NCI-H2171 (cell line): ENCODE measurements at places on chromosomes 7 and 10.
A peak's percentile ranks its signal among the peaks of the same experiment; 100 is the strongest.

- DNase-seq = no peak
Observed at GRCh38 chr10:79502561-79503309, 9.6 kb upstream of the EIF5AL1 start.

GRCh38 chr10:102450374-102451104 is 804 bp downstream of the C10orf95 start:
- peak; percentile 58 for DNase-seq

- DNase-seq = no peak
Observed at GRCh38 chr7:77473229-77474005, 57.3 kb upstream of the GSAP start.

- DNase-seq = no peak
Observed at GRCh38 chr7:17010637-17011300, 129.0 kb upstream of the AGR3 start.

DNA sequence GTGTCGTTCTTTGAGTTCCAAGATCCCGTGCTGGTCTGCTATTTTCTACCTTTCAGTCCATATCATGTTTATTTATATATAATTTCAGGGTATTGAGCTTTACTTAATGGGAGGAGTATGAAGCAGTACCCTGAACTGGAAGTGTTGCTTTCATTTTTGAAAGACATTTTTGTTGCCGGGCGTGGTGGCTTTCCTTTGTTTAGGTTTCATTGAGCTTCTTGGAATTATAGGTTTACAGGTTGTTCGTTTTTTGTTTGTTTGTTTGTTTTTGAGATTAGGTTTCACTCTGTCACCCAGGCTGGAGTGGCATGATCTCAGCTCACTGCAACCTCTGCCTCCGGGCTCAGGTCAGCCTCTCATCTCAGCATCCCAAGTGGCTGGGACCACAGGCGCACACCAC is 7.4 kb downstream of the ZNF487 start:
- no peak for DNase-seq

GRCh38 chr7:92461027-92462003 is 14.0 kb downstream of the GATAD1 start:
- DNase-seq = peak; percentile 32

DNA sequence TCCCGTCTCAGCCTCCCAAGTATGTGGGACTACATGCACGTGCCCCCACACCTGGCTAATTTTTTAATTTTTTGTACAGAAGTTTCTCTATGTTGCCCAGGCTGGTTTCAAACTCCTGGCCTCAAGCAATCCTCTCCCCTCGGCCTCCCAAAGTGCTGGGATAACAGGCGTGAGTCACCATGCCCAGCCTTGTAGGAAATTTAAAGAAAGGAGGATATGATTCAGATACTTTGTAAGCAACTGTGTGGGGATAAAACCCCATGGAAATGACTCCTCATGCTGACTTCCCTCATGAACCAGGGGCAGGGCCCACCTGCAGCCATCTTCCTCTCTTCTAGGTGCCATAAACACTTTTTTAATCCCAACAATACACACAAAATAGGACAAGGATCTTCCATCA is 50.2 kb downstream of the APBB1IP start:
- DNase-seq = no peak

GRCh38 chr10:129969911-129970464 is 5.9 kb upstream of the EBF3 start:
- no peak for DNase-seq

- DNase-seq = no peak
Observed at GRCh38 chr7:979886-980571, 3.0 kb upstream of the CYP2W1 start.

GRCh38 chr7:106312099-106312871 is 27.5 kb upstream of the NAMPT start:
- no peak for DNase-seq

- DNase-seq = peak; percentile 63
Observed at GRCh38 chr10:72276013-72276387, 2.3 kb downstream of the DDIT4 start.

DNA sequence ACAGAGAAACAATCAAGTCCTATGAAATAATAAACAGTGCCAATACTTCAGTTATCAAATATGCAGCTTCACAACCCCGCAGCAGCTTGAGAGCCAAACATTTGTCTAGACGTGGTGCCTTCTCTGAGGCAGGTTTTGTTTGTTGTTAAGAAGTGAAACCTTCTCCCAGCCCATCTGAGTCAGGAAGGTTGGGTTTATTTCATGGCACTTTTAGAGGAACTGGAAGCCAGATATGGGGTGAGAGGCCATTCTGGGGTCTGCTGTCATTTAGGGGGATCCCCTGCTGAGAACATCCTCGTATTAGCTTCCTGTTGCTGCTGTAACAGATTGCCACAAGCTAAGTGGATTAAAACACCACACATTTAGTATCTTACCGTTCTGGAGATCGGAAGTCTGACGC is 113.6 kb downstream of the GRK5 start:
- DNase-seq = no peak

- no peak for DNase-seq
Observed at GRCh38 chr10:79585870-79586527, 24.7 kb upstream of the SFTPA1 start.

GRCh38 chr10:132983252-132984007 is 41.1 kb upstream of the CFAP46 start:
- DNase-seq = no peak

- no peak for DNase-seq
Observed at GRCh38 chr7:139571651-139572050, 48.2 kb downstream of the CLEC2L start.

DNA sequence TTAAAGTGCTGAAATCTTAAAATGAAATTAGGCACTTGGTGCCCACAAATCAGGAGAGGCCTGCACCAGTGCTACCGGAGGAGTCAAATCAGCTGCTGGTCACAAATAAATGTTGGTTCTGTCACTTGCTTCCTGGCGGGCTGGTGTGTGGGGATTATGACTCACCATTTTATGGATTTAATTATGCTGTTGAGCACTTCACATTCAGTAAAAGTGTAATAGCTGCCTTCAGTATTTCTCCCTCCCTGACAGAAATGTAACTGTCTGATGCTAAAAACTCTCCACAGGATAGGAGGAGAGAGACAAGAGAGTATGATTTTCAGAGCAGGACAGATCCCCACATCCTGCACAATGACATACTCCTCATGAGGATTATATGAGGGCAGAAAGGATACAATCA is 186.0 kb downstream of the JAZF1 start:
- no peak for DNase-seq

DNA sequence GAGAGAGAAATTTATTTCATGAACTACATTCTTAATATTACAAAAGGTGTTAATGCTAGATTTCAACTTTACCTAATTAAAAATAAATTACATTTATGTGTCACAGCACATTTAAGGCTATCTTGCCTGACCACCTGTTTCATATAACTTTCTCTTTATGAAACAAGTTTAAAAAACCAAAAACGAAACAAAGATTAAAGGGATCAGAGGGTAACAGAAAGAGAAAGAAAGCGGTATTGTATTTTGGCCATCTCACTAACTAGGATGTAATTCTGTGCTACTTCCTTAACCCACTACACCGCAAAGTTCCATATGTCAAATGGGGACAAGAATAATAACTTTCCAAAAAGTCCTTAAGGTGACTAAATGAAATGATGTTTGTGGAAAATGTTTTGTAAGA is 6.3 kb upstream of the RHOBTB1 start:
- no peak for DNase-seq

DNA sequence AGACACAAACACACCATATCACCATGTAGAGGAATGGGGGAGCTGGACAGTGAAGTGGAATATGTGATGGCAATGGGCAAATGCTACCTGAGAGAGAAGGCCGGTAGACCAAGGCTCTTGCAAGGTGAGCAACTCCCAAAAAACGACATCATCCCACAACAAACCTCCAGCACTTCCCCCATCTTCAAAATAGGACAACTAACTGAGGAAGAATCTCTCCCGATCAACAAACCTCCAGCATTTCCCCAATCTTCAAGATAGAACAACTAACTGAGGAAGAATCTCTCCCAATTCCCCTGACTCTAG is 387.2 kb downstream of the PARD3 start:
- DNase-seq = no peak

DNA sequence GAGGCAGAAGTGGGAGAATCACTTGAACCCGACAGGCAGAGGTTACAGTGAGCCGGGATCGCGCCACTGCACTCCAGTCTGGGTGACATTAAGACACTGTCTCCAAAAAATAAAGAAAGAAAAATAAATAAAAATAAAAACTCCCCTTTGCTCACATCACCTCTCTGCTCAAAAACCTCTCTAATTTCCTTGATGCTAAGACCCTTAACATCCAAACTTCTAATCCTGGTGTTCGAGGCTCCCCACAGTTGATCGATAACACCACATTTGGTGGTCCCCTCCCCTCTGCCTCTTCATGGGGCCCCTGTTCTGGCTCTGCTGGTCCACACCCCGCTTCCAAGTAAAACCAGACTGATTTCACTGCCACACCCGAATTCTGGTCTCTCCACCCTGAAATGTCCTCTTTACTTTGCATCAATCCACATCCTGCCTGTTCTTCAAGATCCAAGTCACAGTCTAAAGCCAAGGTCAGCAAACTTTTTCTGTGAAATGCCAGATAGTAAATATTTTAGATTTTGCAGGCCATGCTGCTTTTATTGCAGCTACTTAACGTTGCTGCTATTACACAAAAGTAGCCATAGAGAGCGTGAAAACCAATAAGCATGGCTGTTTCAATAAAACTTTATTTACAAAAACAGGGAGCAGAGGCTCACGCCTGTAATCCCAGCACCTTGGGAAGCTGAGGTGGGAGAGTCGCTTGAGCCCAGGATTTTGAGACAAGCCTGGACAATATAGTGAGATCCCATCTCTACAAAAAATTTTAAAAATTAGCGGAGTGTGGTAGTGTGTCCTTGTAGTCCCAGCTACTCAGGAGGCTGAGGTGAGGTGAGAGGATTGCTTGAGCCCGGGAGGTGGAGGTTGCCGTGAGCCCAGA is 11.8 kb downstream of the MOSPD3 start:
- DNase-seq = no peak

GRCh38 chr7:73623798-73624668 is at the start of gene MLXIPL:
TSS of gene MLXIPL (minus strand) at chr7:73624522. CDS start at chr7:73624492, 30 bp downstream.
- peak; percentile 94 for DNase-seq

DNA sequence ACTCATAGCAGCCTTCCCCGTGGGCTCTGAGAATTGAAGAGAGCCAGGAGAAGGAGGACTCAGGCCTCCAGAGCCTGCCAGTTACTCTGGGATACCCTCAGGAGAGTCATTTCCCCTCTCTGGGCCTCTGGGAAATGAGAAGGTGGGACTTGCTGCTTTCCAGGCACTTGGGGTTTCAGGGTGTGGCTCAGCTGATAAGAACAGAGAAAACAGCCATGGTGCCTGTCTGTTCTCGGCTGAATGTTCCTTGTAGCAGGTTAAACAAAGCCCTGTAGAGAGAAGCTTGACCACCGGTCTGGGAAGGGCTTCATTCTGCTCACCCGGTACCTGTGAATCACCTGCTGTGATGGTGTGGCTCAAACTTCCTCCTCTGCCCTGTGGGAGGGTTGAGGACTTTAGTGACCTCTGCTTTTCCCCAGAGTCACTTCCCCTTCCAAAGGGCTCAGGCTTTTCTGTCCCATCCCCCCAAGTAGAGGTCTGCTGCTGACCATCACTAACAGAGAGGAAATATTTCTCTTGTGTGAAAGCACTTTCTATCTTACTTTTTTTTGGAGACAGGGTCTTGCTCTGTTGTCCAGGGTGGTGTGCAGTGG is 212.4 kb upstream of the GALNT17 start:
- DNase-seq = no peak

GRCh38 chr10:86263209-86263608 is 103.4 kb downstream of the GRID1 start:
- DNase-seq = no peak

DNA sequence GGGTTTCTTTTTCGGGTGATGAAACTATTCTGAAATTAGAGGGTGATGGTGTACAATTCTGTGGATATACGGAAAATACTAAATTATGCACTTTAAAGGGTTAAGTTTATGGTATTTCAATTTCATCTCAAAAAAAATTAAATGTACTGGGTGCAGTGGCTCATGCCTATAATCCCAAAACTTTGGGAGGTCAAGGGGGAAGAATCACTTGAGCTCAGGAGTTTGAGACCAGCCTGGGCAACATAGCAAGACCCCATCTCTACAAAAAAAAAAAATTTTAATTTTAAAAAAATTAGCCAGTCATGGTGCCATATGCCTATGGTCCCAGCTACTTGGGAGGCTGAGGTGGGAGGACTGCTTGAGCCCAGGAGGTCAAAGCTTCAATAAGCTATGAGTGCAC is 57.0 kb downstream of the SMURF1 start:
- no peak for DNase-seq

- no peak for DNase-seq
Observed at GRCh38 chr7:821688-822087, 10.6 kb upstream of the SUN1 start.

DNA sequence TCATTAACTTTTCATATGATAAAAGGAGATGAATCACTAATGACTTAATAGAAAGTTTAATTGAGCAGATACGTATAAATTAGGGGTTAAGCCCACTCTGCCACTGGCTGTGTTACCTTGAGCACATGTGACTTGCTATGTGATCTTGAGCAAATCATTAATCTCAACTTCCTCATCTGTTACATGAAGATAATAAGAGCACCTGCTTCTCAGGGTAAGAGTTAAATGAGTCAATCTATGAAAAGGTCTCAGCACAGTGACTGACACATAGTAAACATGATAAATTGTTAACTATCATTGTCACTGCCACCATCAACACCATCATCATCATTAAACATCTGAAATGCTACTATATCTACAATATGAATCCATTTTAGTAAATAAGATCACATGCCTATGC is 110.8 kb downstream of the TPK1 start:
- no peak for DNase-seq

DNA sequence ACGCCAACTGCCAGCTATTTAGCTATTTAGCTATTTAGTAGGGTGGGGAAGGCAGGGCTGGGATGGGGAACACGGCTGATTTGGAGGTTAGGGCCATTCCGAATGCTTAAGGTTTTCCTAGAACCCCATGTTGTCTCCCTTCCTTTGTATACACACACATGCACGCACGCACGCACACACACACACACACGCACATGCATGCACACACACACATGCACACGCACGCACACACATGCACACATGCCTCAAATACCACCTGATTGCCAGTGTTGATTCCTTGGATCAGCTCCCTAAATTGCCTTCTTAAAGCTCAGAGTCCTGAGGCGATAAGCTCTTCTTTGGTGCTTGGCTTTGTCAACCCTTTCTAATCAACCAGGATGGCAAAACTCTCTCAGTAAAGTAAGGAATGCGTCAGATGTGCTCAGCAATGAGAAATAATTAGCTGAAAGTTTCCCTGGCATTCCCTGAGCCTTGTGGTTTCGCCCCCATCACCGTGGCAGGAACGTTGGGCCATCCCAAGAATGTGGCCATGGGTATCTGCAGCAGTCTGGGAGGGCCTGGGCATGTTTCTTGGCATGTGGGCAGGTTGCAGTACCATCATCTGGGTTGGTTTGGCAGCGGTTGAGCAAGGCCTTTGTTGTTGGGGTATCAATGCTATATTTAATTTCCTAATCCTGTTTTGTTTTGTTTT is 305.6 kb downstream of the LRMDA start:
- DNase-seq = no peak

GRCh38 chr10:110756876-110757275 is 112.7 kb downstream of the RBM20 start:
- DNase-seq = no peak

GRCh38 chr10:22460101-22460500 is 114.8 kb downstream of the SPAG6 start:
- no peak for DNase-seq

GRCh38 chr10:89887406-89887805 is 186.0 kb downstream of the KIF20B start:
- no peak for DNase-seq

GRCh38 chr10:87538092-87539015 is 33.7 kb downstream of the MINPP1 start:
- no peak for DNase-seq
